ENCODE measurements at places on chromosomes 7 and 10.

DNA sequence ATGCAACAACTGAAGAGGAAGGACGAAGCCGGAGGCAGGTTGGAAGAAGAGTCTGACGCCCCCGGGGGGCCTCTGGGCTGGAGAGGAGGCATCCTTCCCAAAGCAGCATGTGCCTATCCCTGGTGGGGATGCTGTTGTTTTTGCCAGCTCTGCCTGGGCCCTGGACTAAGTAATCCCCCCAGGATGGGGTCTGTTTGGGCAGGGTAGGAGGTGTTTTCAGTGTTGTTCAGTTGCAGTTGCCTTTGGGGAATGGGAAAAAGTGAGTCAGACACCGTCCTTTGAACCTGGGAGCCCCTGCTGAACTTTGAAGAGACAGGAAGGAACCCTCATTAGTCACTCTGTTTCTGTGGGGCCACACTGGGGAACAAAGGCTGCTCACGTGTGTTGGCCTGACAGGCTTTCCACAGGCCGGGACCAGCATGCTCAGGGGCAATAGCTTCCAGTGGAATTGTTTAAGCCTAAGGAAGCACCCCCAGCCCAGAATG is 35.2 kb upstream of the GDF10 start:
- no peak for DNase-seq

DNA sequence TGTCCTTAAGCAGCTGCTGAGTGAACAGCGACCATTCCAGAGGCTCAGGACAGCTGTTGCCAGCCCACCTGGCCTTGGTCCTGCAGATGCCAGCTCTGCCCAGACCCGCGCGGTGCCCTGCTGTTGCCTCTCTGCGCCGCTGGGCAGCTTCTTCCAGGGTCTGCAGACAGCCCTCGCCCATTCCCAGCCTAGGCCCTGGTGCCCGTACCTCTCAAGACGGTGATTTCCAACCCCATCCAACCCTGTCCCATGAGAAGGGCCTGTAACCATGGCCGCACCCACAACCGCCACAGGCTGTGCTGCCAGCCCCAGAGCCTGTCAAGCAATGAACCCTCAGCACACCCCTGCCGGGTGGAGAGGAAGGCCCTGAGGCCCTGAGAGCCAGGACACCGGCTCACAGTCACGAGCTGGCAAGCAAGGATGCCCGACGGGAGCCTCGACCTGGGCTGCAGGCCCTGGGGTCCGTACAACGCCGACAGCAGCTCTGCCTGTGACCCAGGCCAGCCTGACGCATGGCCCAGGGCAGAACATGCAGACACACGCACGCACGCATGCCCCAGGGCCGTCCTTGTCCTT is 231.9 kb downstream of the MAD1L1 start:
- DNase-seq = no peak

DNA sequence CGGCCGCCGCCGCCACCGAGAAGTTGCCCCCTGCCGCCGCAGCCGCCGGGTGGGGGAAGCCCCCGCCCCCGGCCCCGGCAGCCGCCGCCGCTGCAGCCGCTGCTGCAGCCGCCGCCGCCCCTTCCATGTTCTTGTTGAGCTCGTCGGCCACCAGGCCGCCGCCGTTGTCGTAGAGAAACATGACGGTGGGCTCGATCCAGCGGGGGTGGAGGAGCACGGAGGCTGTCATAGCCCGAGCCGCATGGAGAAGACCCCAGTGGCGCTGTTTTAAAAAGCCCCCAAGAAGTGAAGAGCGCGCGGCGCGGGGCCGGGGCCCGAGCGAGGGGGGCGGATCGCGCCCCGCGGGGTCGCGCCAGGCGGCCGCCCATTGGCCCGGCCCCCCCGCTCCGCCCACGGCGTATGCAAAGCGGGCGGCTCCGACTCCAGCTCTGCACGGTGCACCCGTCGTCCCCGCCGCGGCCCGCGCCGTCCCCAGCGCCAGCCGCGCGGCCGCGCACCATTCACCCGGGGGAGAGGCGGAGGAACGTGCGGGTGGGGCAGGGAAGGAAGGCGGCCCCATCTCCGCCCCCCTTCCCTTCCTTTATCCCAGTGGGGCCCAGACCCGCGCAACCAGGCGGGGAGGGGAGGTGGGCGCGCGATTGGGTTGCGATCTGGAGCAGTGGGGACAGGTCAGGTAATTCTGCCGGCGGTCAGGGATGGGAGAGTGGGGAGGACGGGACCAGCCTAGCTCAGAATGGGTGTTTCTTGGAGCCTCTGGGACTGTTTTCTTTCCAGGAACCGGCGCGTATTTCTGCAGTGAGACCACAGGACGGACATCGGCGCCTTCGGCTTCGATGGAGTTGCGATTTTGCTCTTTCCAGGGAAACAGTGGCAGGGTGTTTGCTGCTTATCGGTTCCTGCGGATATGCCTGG is at the start of gene HOXA13:
HOXA13 (minus strand) TSS at position 243 of the 912 bp plus-strand sequence; CDS start at position 229, 14 bp downstream.
- DNase-seq = no peak

DNA sequence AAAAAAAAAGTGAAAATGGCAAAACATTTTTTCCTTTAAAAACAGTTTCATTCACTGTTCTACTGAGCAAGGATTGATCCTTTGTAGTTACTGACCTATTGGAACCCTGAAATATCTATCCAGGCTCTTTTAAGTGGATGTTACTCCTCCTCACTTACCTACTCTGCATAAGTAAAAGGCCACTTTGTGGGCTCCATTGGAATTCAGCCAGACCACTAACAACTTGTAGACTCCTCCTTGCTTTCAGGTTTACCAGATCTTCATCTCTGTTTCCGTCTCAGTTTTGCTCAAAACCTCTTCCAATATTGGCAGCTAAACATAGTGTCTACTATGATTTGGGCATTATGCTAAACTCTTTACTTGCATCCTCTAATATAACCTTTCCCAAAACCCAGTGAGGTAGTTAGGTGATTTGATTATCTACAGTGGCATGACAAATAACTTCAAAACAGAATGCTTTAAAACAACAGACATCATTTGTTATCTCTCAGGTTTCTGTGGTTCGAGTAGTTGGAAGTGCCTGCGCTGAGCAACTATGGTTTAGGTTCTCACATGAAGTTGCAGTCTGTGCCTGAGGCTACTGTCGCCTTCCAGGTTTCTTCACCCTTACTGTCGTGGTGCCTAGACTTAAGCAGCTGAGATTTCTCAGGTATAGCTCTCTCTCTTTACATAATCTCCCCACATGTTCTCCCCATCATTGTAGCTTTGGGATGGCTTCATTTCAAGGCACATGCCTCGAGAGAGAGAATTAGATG is 698.2 kb downstream of the REEP3 start:
- no peak for DNase-seq

GRCh38 chr10:95813054-95813685 is 57.2 kb downstream of the ENTPD1 start:
- no peak for DNase-seq

GRCh38 chr10:132113206-132113605 is 47.5 kb downstream of the JAKMIP3 start:
- DNase-seq = no peak

DNA sequence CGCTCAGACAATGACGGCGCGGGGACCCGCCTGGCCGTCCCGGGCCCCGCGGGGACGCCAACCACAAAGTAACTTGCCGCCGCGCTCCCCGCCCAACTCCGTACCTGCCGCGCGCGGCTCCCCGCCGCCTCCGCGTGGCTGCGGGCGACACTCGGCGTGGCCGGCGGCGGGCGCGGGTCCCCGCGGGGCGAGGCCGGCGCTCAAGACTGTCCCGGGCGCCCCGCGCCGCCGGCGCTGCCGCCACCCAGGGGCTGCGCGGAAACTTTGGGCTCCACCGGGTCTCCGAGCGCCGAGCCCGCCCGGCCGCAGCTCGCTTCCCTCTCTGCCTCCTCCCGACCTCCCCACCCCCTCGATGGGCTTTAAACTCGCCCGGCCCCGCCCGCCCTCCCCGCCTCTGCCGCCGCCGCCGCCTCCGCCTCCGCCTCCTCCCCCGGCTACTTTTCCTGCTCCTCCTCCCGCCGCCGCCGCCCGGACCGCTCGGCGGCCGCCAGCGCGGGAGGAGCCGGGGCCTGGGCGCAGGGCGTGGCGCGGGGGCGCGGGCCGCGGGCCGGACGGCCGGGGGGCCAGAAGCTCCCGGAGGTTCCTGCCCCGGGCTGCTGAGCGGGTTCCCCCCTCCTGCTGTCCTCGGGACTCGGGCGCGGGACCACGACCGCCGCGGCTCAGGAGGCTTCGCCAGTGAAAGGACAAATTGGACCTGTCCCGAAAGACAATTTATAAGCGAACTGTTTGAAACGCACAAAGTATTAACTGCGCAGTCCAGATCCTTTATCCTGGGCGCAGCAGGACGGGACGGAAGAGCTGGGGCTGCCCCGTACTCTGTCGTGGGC is 10.6 kb upstream of the GRB10 start:
- DNase-seq = peak; percentile 38

DNA sequence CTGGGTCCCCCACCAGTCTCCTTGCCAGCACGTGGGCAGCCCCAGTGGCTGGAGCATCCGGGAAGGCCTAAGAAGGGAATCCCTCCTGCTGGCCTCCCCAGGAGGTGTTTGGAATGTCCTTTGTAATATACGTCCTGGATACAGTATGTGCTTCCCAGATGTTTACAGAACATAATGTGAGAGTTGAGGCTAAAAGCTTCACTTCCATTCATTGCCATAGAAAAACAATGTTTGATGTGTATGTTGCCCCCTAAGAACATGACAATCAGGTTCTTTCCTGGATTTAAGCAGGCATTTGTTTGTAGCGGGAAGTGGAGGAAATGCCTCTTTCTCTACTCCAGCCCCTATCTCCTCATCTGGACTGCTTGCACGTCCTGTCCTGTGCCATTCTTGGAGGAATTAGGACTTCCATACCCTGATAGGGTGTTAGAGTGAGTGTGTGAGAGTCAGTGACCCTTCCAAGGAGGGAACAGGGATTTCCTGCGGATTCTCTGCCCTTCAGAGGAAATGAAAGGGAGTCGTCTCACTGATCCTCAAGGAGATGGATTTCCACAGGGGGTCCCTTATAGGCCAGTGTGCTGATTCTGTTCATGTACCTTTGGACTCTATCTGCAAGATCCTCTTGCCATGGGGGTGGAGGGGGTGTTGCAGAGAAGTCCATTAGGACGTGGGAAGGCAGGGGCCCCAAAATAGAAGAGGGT is 1.2 kb downstream of the IGFBP1 start:
- no peak for DNase-seq

GRCh38 chr10:28604567-28605536 is 71.9 kb downstream of the WAC start:
- no peak for DNase-seq

- DNase-seq = no peak
Observed at GRCh38 chr7:47480576-47481538, 101.1 kb downstream of the TNS3 start.

DNA sequence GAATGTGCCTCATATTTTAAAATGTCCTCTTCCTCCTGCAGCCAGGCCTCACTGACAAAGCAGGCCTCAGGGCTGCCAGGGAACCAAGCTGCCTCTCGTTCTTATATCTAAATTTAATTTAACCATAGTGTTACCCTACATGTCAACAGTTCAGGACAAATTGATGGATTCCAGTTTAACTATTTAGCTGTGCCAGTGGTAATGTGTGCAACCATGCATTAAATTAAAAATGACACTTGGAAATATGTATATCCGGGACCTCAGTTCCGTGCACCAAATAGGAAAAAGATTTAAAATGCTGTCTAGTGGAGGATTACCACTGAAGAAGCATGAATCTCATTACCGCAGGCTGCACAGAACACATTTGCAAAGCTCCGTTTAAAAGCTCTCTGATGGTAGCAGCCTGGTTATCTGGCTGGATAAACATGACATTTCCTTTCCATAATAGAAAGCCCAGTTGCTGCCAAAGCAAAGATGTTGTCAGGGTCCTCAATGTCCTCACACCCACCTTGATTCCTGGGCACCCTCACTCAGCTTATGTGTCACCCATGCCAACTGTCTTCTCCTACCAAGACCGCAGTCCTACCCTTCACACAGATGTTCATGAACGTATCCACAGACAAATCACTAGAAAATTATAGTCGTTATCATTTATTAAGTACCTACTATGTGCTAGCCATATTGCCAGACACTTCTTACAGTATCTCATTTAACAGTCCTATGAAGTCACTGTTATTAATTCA is 73.3 kb upstream of the FRMD4A start:
- DNase-seq = no peak

DNA sequence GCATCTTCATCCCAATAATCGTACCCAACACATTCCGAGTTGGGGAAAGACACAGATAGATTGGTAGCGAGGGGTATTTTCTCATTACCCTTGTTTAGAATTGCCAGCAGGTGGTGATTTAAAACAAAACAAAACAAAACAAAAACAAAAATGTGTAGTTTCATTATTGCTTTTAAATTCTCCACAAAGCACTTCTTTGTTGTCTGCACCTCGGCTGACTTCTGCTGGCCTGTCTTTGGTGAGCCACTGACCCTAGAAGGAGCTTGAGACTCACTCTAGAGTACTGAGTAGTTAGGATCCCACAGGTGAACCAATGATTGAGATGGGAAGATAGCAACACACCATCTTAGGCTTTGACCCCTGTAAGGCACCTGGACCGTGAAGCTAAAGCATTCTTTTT is 105.4 kb upstream of the BET1 start:
- DNase-seq = no peak

- no peak for DNase-seq
Observed at GRCh38 chr10:45006276-45007030, 5.7 kb downstream of the ZNF22 start.

DNA sequence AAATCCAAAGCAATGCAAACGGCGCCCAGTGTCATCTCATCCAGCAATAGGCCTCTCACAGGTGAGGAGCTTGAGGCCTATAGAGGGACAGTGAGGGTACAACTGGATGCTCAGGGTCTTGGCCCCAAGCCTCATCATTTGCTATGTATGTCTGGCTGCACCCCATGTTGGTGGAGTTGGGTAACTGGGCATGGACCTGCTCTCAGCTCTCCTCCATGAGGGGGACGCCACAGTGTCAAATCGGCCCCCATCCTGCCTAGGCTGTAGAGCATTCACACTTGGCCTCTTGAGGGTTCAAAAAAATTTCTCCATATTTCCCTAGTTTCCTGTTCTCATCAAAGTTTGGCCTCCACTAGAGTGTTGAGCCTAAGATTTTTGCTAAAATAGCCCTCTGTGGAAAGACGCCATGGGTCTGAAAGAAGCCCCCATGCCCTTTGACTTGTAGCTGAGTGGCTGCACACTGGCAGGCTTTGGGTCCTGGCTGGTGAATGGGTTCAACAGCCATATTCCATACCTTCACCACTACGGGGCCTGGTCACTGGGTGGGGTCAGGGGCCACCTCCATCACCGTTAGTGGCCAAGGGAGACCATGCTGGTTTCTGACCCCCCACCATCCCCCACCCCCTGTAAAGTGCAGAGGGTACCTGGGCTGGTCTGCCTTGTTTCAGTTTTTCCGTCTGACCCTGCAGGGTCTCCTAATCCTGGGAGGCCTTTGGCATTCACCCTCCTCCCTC is 132.3 kb upstream of the TBX20 start:
- no peak for DNase-seq

DNA sequence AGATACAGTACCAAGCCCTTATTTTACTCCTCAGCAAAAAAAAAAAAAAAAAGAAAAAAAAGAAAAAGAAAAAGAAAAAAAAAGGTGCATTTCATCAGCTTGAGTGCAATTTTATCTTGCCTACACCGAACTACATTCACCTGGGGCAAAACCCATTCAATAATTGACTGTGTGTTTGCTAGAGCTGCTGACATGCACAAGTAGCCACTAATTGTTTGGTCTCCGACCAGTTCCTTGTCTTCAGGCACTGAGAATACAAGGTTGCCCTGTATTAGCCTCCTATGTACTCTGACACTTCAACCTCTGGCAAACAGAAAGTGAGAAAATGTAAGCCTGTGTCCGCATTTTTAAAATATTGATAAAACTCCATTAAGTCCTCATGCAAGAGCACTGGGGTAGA is 1579.4 kb upstream of the LRRTM3 start:
- DNase-seq = no peak
